ENCODE measurements at places on chromosomes 3 and 15. TPM values are rescaled to one million over a fixed set of nuclear protein-coding genes. Genes with fewer than 3 reads are reported as not detected.

The SLC12A1 gene
- 0.98 TPM for total RNA-seq

The MUSTN1 gene
- total RNA-seq, result 0.74 TPM

The PTX3 gene
- 14.0 TPM for total RNA-seq

The CAPN3 gene
- 0.49 TPM for total RNA-seq

The LSAMP gene
- 97.1 TPM for total RNA-seq

The FMN1 gene
- 1.5 TPM for total RNA-seq

The ACOX2 gene
- total RNA-seq, result 0.98 TPM

The PCSK6 gene
- total RNA-seq, result 11.8 TPM

The CSPG5 gene
- 111 TPM for total RNA-seq

The THOC7 gene
- 40.1 TPM for total RNA-seq

The MINDY2 gene
- total RNA-seq, result 28.5 TPM

The GALNT15 gene
- 2.2 TPM for total RNA-seq

The BBX gene
- 18.2 TPM for total RNA-seq
